ENCODE measurements at places on chromosomes 6 and 20.

DNA sequence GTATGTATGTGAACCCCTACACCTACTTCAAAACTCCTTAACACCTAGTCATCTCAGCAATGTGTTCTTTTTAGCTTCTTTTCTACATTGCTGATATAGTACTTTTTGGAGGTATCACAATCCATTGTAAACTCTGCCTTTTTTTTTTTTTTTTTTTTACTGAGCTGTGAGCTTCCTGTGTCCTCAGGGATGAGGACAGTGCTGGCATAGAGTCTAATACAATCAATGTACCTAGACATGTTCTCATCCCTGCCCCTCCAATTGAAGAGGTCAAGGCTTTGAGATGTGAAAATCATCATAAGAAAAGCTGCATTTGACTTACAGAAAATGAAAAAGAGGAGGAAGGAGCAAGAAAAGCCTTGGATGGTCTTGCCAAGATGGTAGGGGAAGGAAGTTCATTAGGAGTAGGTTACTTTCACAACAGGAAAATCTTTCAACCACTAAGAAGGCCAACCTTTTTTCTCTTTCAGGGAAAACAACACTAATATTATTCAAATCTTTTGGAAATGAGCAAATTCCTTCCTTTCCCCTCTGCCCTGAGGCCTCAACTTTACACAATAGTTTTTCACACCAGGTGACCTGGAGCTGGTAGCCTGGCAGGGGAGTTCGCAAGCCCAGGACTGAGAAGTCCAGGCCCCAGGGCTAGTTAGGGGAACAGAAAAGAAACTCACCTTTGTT is 2.8 kb upstream of the JARID2 start:
- DNase-seq, result no peak

DNA sequence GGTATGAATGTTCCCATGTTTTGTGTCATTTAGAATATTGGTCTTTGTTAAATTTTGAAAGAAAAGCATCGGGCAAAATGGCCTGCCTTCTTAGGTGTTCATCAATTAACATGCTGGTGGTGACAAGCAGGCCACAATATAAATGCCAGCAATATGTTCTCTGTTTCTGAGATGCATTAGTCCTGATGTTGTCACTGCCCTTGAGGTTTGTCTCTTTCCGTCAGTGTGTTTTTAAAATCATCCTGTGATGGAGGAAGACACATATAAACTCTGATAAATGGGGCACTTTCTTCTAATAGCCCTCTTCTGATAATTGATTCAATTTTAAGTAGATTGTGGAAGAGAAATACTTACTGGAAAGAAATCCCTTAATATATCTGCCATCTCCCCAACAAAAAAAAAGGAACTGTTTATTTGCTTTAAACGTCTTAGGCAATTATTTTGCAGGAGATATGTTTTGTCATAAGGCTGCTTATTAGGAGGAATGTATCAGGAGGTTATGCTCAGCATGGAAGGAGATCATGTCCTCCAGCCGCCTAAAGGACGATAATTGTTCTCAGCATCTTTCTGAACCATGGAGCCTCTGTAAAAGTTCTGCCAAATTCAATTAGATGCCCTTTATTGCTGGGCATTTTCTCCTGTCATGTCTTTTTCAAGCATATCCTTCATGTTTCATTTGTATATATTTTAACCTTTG is 134.1 kb downstream of the COL9A1 start:
- DNase-seq, result no peak

DNA sequence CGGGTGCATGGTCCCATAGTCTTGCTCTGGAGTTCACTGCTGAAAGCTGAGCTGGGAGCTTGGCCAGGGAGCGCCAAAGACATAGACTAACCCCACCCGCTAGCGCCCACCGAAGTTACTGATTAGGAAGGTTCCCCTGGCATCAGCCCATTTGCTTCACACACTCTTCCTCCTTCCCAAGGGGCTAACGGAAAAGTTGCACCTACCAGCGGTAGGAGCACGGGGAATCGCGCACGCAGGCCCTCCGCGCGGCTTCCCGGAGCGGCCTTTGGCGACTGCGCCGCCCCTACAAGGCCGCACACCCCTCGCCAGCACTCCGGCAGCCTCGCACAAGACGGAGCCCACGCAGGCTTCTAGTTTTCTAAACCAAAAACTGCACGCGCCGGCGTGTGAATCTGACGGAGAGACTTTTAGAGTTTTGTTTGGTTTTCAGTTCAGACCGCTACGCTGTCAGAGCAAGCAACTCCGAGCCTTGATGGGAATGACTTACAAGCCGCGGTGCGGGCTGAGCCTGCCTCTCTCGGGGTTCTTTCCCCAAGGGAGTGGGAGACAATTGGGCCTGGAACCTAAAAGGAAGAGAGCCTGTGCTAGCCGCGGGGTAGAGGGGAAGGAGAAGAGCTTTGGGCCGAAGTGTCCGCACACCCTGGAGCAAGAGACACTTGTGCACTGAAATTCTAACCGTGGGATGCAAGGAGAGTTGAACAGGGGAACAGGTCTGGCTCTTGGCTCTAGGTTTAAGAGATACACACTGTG is 891 bp upstream of the POU3F2 start:
- no peak for DNase-seq

DNA sequence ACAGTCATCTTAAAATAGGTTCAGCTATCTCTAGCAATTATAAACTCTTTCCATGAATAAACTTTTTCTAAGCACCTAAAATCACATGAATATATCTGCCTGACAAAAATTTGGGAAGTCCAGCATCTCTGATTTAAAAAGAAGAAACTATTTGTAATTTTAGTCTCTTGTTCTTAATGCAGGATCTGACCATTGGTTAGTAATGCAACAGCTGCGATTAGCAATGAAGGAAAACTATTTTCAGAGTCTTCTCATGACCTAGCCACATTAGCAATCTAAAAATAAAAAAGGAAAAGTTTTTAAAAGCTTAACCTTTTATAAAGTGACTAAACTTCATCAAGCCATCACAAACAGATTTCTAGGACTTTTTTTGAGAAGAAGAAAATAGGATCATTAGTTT is 97.5 kb downstream of the PTPRK start:
- DNase-seq, result no peak

DNA sequence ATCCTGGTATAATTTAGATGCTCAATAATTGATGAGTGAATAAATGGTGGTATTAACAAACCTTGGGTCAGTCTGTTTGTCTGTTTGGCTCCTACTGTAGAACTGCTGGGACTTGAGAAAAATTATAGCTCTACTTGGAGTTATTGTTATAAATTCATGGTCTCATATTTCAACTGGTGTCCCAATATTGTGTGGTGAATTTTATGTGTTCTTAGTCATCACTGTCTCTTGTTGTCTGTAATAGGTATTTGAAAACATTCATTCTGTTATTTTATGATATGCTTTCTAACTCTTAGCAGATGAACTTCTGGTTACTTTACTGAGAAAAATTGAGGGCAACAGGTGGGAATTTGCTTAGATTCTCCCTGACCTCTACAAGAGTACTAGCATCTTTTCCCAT is 221.4 kb downstream of the CDKAL1 start:
- no peak for DNase-seq

GRCh38 chr6:138374815-138375214 is 2.9 kb upstream of the SMIM28 start:
- DNase-seq, result no peak

- no peak for DNase-seq
These were observed 50.3 kb upstream of the HLA-G start for GRCh38 chr6:29777310-29777709.

GRCh38 chr6:15672818-15673217 is 10.0 kb upstream of the DTNBP1 start:
- DNase-seq, result no peak

- DNase-seq, result no peak
These were observed 10.6 kb upstream of the FAM8A1 start for GRCh38 chr6:17589406-17590096.

GRCh38 chr20:3729378-3729777 is 3.1 kb upstream of the HSPA12B start:
- DNase-seq, result no peak

Measured in stimulated activated CD4-positive, alpha-beta T cell treated with anti-CD3 and anti-CD28 coated beads, Interleukin-4, amount 100 ng/mL, for 1 hour (primary cell).